ENCODE measurements at places on chromosomes 11 and 22. TPM values are rescaled to one million over a fixed set of nuclear protein-coding genes. Genes with fewer than 3 reads are reported as not detected.

- DNase-seq: no peak
These were observed 8.4 kb downstream of the MSANTD2 start for GRCh38 chr11:124791626-124792341.

DNA sequence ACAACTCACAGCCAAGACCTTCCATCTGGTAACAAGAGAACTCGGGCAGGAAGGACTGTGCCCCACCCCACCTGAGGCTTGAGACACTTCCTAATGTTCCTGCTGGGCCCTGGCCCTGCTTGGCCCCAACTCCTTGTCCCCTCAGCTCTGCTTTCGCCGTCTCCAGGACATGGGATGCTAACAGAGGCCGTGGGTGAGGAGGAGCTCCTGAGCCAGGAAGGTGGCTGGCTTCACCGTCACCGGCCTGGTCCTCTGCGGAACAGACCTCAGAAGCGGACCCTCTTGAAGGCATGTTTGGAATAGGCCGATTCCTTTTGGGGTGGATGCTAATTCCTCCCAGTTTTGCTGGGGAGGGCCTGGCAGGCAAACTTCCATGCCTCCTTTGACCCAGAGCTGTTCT is 154.3 kb downstream of the CACNA1I start:
- no peak for DNase-seq

Gene C11orf42
- total RNA-seq: not detected

Gene NUDT8
- total RNA-seq: 52.9 TPM

- no peak for DNase-seq
These were observed 4.5 kb downstream of the RIN1 start for GRCh38 chr11:66331542-66332370.

- peak; percentile 18 for DNase-seq
These were observed 389.2 kb downstream of the SOX6 start for GRCh38 chr11:15967166-15967565.

Gene HIKESHI
- total RNA-seq: 57.7 TPM

- DNase-seq: no peak
These were observed 64.0 kb downstream of the SOX6 start for GRCh38 chr11:16292167-16292859.

Gene WNT11
- total RNA-seq: 3.7 TPM

Gene OR51E2
- total RNA-seq: not detected

- DNase-seq: no peak
These were observed 530.2 kb downstream of the DLG2 start for GRCh38 chr11:85096939-85097338.

GRCh38 chr22:46087816-46088277 is 62.5 kb upstream of the PPARA start:
- DNase-seq: peak; percentile 82

DNA sequence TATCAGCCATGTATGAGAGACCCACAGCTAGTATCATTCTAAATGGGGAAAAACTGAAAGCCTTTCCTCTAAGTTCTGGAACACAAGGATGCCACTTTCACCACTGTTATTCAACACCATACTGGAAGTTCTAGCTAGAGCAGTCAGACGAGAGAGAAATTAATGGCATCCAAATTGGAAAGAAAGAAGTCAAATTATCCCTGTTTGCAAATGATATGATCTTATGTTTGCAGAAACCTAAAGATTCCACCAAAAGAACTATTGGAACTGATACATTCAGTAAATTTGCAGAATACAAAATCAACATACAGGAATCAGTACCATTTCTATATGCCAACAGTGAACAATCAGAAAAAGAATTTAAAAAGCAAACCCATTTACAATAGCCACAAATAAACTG is 226.0 kb downstream of the TRPC6 start:
- no peak for DNase-seq

- DNase-seq: no peak
These were observed 12.8 kb downstream of the TSKU start for GRCh38 chr11:76795936-76796441.

Gene TNNT3
- total RNA-seq: not detected

GRCh38 chr22:33781411-33781810 is 138.9 kb downstream of the LARGE1 start:
- DNase-seq: no peak

DNA sequence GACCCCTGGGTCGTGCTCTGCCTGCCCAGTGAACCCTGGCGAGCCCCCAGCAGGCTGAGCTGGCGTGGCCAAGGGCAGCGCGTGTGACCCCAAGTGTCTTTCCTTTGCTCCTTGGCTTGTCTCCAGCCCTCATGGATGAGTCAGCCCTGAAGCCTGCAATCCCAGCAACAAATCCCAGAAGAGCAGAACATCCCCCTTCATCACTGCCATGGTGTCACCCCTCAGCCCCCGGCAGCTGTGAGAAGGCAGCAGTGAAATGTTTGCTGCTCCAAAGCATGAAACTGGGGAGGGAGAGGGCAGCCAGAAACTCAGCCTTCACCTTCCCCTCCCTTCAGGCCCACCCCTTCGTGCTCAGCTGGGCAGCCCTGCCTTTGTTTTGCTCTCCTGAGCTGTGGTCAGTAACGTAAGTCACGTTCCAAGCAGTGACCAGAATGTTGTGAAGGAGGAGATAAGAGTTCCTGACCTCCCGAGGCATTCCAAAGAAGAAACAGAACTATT is 29.8 kb downstream of the ADAMTS15 start:
- peak; percentile 87 for DNase-seq

- DNase-seq: no peak
These were observed 408.0 kb downstream of the BRD1 start for GRCh38 chr22:49419661-49420060.

Gene FREY1
- total RNA-seq: 1.3 TPM

DNA sequence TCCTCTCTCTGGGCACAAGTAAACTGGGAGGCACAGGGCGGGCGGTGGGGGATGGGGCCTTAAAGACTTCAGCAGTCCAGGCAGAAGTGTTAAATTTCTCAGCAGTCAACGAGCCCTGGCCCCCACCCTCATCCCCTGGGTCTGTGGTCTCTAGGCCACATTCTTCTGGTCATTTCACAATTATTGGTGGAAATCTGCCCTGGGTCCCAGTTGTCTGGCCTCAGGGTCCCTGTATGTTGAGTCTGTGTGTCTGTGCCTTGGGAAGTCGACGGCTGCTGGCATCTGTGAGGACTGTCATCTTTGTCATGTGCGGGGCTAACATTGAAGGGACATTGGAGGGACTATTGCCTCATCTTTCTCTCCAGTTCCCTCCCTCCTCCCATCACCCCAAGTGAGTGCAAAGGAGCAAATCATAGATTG is 1.7 kb downstream of the TSPAN18 start:
- DNase-seq: no peak

DNA sequence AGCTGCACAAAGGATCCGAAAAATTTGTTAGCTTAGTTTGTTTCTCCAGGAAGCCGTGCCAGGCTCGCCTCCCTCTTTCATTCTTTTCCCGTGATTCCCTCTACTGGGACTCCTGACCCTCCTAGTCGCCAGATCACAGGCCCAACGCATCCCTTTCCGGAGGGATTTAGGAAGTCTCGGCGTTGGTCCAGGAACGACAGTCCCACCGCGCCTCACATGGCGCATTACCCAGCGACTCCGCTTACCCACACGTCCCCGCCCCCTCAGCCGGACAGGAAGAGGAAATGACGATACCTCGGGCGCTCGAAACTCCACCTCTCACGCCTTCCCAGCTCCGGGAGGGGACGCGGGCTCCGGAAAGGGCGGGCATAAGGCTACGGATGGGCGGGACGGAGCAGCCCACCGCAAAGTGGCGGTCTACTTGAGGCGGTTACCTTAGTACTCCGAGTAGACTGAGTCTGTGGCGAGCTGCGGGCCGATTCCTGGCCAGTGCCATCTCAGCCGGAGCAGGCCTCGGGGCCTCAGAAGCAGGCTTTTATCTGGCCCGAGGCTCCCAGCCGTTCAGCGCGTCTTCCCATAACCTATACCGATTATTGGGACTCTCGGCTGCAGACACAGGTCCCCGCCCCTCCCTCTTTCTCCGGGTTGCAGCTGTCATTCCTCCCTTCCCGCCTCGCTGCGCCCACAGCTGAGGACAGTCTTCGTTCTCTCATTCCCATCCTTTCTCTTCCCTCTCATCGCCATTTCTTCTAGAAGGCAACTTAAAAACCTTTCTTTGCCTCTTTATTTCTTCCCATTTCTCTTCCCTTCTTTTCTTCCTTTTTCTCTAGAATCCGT is at the start of gene CCDC15:
Gene CCDC15 (plus strand): TSS at position 450 of the 837 bp plus-strand sequence. CDS start 531 bp downstream, outside the sequence.
- peak; percentile 92 for DNase-seq

- no peak for DNase-seq
These were observed 82.2 kb upstream of the AKIP1 start for GRCh38 chr11:8828580-8829361.

- no peak for DNase-seq
These were observed 90.6 kb downstream of the TSPAN18 start for GRCh38 chr11:44817207-44817949.

Gene EFCAB6
- total RNA-seq: 3.9 TPM

GRCh38 chr11:61769169-61769920 is 16.9 kb downstream of the MYRF start:
- no peak for DNase-seq

GRCh38 chr11:124219126-124219525 is 21.8 kb upstream of the OR8G1 start:
- DNase-seq: no peak

DNA sequence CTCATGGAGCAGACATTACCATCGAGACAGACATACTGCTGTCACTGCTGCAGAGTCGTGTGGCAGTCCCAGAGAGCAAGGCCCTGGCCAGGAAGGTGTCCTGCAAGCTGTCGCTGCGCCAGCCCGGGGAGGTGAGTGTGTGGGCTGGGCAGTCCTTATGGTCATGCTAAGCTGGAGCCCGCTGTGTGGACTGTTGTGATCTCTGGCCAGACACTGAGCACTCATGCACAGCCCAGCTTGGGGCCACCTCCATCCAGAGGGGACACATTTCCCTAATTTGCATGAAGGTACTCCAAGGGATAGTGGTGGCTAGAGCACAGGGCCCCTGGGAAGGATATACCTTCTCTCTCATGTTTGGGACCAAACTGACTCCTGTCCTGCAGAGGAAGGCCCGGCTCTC is 9.6 kb downstream of the ANKK1 start:
- DNase-seq: no peak

- no peak for DNase-seq
These were observed 12.6 kb downstream of the ZNF143 start for GRCh38 chr11:9473408-9473807.

Gene DEPDC7
- 2.5 TPM for total RNA-seq

DNA sequence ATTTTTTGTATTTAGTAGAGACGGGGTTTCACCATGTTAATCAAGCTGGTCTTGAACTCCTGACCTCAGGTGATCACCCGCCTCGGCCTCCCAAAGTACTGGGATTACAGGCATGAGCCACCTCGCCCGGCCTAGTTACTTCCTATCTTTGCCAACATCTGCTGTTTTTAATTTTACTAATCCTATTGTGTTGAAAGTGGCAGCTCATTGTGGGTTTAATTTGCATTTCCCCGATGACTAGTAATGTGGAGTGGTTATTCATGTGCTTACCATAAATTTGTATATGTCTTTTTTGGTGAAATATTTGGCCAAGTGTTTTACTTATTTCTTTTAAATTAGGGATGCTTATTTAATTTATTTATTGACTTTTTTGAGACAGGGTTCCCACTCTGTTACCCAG is 74.2 kb upstream of the SLC25A18 start:
- no peak for DNase-seq

Gene ACER3
- total RNA-seq: 5.7 TPM

- no peak for DNase-seq
These were observed 386.9 kb upstream of the FAT3 start for GRCh38 chr11:91837411-91838330.

- no peak for DNase-seq
These were observed 22.0 kb upstream of the CD44 start for GRCh38 chr11:35116762-35117640.

GRCh38 chr22:43798492-43798891 is 13.6 kb downstream of the EFCAB6 start:
- peak; percentile 78 for DNase-seq

DNA sequence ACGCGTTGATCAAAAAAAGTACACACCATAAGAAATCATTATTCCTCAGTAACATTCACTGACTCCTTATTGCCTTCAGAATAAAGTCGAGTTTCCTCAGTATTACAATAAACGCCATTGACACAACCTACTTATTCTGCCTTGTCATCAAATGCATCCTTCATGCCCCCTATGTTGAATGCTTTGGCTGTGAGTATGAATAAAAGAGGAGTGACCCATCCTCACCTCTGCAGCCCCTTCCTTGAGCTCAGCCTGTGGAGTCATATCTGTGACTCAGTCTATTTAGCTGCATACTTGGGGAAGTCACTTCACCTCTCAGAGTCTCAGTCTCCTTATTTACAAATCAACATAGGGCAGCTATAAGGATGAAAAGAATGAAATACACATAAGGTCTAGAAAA is 65.1 kb downstream of the USP35 start:
- DNase-seq: no peak

- no peak for DNase-seq
These were observed 120.7 kb upstream of the TOP3B start for GRCh38 chr22:22103078-22103875.

DNA sequence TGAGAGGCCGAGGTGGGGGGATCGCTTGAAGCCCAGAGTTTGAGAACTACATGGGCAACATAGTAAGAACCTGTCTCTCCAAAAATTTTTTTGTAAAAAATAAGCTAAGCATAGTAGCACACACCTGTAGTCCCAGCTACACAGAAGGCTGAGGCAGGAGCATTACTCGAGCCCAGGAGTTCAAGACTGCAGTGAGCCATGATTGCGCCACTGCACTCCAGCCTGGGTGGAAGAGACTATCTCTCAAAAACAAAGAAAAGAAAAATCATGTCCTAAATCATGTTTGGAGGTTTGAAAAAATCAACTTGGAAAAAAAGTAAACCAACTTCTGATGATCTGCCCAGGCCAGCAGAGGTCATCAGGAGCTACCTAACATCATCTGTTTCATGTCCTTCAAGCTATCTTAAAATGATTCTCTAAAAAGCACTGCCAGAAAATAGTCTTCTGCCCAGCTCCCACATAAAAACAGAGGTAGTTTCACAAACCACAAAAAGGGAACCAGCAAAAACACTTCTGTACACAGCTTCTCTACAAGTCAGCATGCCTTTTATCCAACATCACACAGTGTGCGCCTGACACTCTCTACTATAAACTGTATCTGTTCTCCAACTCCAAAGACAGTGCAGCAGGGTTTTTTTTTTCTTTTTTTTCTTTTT is 165.0 kb downstream of the SOX6 start:
- peak; percentile 2 for DNase-seq
